ENCODE measurements at places on chromosomes 3 and 15.
A peak's percentile ranks its signal among the peaks of the same experiment; 100 is the strongest.

GRCh38 chr15:48394970-48395369 lies 63.7 kb downstream of the DUT start:
- DNase-seq, result no peak

- no peak for DNase-seq
These were observed 79.3 kb downstream of the ANO10 start for GRCh38 chr3:43542328-43543043.

DNA sequence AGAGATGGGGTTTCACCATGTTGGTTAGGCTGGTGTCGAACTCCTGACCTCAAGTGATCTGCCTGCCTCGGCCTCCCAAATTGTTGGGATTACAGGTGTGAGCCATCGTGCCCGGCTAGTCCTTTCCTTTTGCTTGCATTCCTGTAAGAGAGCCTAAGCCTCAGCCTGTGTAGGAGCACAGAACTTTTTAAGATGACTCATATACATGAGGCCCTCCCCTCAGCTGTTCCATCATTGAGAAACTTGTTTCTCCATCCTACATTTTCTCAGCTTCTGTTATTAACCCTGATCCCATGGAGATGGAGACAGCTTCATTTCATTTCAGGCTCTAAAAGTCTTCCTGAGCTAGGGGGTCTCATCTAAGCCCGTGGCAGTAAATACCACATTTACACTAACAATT lies 123.3 kb downstream of the PLOD2 start:
- DNase-seq, result no peak

DNA sequence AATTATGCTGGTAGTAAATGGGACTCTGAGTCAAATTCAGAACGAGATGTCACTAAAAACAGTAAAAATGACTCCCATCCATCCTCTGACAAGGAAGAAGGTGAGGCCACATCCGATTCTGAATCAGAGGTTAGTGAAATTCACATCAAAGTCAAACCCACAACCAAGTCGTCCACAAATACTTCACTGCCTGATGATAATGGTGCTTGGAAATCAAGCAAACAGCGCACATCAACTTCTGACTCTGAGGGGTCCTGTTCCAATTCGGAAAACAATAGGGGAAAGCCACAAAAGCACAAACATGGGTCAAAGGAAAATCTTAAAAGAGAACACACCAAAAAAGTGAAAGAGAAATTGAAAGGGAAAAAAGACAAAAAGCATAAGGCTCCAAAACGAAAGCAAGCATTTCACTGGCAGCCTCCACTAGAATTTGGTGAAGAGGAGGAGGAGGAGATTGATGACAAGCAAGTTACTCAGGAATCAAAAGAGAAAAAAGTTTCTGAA lies 15.1 kb upstream of the ZBTB47 start:
- no peak for DNase-seq

DNA sequence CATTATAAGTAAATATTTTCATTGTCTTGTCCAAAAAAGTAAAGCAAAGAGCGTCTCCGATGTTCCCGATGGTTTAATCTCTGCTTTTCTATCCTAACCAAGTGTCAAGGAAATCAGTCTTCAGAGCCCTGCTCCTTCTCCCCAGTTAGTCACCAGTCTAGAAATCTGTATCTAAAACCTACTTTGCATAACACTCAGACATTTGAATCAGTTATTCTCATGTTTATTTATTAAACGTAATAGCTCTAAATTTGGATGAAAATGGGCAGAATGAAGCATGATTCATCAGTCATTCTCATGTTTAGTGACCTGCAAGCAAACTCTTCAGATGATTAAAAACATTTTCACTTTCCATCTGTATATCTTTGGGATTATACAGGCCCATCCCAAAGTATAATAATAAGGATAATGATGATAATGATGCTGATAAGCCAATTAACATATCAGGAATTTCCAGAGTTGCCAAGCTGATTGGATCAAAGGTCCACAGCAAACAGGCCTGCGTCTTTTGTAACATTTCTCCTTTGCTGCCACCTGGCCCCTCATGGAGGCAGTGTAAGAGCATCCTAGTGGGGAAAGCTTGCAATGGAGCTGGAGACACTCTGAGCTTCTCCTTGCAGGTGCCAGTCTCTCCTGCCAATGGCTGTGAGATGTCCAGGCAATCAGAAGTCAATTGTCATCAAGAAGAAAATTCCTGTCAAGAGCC lies 273.9 kb downstream of the IGSF11 start:
- DNase-seq, result peak; percentile 46

DNA sequence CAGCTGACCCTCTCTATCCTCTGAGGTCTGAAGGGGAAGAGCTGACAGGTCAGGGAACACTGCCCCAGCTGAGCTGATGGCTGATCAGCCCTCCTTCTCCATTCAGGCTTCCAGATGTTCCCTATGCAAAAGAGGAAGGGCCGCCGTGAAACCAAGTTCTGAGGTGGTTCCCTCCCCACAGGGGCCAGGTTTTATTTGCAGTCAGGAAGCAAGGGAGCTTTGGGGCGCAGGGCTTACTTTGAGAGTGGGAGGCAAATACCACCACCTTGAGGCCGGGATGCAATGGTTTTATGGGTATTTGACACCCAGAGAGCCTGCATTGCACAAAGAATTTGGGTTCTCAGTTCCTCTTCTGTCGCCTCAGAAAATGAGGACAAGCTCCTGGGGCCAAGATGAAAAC lies 186.9 kb downstream of the ARRDC4 start:
- no peak for DNase-seq

- no peak for DNase-seq
These were observed 30.0 kb downstream of the PDHB start for GRCh38 chr3:58403513-58404109.

DNA sequence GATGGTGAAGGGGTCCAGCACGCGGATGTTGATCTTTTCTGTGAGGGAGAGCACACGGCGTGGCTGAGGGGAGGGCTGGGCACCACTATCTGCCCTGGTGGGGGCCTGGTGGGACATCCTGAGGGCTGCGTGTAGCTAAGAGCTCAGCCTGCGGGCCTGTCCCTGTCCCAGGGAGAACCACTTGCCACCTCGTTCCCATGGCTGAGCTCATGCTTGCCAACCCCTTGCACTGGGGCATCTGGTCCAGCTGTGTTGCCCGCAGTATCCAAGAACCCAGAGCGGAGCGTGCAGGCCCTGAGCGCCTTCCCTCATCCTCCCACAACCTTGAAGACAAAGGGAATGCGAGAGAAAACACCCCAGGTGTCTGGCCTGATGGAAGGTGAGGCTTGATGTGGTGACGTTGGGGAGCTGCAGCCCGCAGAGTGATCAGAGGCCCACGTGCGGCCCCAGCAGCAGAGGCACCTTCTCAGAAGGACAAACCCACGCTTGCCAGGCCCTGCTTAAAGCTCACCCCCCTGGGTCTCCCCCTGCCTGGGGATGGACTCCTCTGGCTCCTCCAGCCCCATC lies 28.9 kb downstream of the TKT start:
- no peak for DNase-seq

GRCh38 chr15:29149738-29150075 lies 119.9 kb downstream of the NSMCE3 start:
- DNase-seq, result no peak

GRCh38 chr15:57555270-57555669 lies 36.4 kb upstream of the MYZAP start:
- DNase-seq, result no peak

GRCh38 chr3:56683122-56683817 lies at the start of gene TASOR:
Gene TASOR (minus strand): TSS chr3:56683265. CDS start chr3:56683006, 259 bp downstream.
- DNase-seq, result peak; percentile 28

DNA sequence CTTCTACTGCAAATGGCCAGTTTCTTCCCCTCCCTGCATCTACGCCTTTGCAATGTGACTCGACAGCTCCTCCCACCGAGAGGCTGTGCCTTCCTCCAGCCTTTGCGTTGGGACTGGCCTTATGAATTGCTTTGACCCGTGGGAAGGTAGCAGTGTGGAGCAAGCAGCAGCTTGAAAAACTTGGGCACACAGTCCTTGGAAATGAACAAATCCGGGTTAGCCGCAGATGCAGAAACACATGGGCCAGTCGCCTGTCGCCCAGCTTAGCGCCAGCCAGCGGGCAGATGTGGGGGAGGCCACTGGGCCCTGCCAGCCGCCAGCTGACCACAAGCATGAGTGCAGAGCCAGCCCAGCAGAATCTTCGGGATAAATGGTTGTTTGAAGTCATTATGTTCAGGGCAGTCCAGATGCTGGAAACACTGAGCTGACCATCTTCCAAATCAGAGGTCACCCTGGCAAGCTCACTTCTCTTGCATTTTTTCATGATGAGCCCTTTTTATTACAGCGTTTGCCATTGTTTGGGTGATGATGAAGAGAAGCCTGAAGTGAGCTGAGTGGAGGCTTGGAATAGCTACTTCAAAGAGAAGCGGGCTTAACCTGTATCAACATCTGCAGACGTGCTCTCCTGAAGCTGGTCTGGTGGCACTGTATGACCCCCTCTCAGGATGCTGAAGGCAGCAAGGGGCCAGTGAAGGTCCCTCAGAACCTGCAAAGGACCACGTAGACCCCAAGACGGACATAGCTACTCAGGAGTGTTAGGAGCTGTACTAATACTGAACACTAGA lies 9.8 kb downstream of the SELENOS start:
- no peak for DNase-seq

GRCh38 chr15:78167227-78167888 lies 18.2 kb downstream of the IDH3A start:
- no peak for DNase-seq

- no peak for DNase-seq
These were observed 132.9 kb downstream of the MAGI1 start for GRCh38 chr3:65905771-65906170.

- DNase-seq, result no peak
These were observed 12.2 kb upstream of the XYLB start for GRCh38 chr3:38334142-38335055.

DNA sequence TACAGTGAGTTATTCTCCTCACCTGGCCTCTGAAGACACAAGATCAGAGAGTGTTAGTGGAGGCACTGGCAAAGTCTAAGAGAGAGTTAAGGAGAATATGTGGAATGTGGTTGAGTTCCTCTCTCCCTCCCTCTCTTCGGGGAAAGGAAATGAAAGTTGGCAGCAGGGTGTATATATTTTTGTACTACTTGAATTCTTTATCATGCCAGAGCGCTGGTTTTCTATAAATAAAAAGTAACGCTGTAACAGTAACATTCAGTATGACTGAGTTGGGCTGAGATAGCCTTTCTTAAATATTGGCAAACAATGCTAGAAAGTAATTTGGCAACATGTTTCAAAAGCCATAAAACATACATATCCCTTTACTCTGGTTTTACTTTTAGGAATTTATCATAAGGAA lies 77.5 kb upstream of the TNFAIP8L3 start:
- DNase-seq, result no peak

- DNase-seq, result no peak
These were observed 552.5 kb upstream of the ROBO2 start for GRCh38 chr3:76487446-76487845.

- no peak for DNase-seq
These were observed 201.3 kb downstream of the XXYLT1 start for GRCh38 chr3:195069501-195070251.

DNA sequence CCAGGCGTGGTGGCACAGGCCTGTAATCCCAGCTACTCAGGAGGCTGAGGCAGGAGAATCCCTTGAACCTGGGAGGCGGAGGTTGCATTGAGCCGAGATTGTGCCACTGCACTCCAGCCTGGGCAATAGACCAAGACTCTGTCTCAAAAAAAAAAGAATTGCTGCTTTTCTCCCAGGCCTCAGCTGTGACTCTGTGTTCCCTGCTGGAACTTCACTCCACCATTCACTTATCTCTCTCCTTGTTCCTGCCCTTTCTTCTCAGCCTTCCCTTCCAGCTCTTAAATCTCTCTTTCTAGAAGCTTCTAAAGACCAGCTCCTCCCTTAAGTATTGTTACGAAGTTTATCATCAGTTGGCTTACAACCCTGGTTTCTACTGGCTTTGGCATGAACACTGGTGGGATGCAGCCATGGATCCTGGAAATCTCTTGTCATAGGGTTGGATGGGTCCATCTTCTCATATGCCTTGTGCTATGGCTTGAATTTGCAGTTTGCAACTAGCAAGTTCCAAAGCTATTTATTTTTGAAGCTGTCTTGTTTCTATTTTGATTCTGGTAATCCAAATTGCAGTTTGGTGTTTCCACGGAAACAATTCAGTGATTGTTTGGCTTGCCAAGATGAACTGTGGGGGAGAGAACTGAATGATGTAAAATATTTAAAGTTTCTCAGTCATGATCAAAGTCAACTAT lies 10.5 kb downstream of the C3orf62 start:
- no peak for DNase-seq

- no peak for DNase-seq
These were observed 141.9 kb upstream of the CCDC54 start for GRCh38 chr3:107235193-107235927.

DNA sequence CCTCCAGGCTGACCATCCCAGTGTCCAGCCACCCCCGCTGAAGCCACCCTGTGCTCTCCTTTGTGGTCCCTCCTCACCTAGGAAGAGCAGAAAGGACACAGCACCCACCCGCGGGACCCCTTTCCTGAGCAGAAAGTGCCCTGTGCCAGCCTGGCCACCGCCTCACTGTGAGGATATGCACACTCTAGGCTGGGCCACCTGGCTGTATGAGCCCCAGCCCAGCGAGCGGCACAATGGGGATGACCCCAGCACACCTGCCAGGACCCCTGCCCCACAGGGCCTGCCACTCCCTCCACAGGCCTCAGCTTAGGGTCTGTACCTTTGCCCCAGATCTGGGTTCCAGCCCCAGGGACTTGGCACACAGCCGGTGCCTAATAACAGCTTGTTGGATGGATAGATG lies 47.9 kb upstream of the FURIN start:
- no peak for DNase-seq

All from NCI-H2029 (cell line).